Lower leg skin (tissue), 4 donors: ENCODE measurements at places on chromosomes 1 and 21.

- no peak for DNase-seq
Measured at GRCh38 chr1:204350312-204350711, 9.4 kb downstream of the PLEKHA6 start.

DNA sequence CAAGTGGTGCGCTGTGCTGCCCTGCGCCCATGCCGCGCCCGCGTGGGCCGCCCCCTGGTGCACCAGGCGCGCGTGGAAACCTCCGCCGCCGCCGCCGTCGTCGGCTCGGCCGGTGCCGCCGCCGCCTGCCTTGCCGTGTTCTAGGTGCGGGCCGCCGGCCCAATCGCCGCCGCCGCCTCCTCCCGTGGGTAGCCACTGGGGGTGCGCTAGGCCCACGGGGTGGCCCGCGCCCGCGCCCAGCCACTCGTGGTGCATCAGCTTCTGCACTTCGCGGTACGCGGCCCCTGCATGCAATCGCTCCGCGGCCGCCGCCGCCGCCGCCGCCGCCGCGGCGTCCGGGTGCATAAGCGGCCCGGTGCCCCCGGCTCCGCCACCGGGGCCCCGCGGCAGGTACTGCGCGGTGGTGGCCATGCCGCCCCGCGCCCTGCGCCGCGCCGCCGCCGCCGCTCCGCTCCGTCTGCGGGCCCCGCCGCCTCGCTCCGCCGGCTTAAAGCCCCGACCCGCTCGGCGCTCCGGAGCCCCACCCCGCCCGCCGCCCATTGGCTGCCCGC lies at the start of gene POU3F1:
Gene POU3F1 (minus strand): TSS at position 461 of the 551 bp plus-strand sequence. CDS start 50 bp downstream, at position 411.
- no peak for DNase-seq

- DNase-seq, result no peak
Measured at GRCh38 chr1:234327577-234328164, 45.6 kb upstream of the COA6 start.

GRCh38 chr1:191582169-191582568 lies 576.1 kb upstream of the RGS18 start:
- no peak for DNase-seq

DNA sequence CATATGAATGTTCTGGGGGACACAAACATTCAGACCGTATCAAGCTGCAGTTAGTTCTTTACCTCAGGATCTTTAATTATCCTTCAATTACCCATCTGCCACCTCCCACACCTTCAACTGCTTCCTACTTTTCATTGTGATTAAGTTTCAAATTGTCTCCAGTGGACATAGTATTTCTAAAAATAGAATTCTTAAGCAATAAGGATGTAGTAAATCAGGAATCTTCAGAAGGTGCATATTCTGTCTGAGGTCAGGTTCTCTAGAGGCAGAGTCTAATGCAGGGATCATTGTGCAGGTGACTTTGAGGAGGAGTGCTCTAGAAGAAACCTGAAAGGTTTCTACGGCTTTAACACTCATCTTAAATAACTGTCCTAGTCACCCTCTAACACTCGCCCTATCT lies 102.6 kb upstream of the PPP2R5A start:
- DNase-seq, result no peak

GRCh38 chr1:213772128-213773063 lies 215.4 kb upstream of the PROX1 start:
- DNase-seq, result no peak

GRCh38 chr1:172926070-172926469 lies 124.7 kb downstream of the TNFSF18 start:
- no peak for DNase-seq

DNA sequence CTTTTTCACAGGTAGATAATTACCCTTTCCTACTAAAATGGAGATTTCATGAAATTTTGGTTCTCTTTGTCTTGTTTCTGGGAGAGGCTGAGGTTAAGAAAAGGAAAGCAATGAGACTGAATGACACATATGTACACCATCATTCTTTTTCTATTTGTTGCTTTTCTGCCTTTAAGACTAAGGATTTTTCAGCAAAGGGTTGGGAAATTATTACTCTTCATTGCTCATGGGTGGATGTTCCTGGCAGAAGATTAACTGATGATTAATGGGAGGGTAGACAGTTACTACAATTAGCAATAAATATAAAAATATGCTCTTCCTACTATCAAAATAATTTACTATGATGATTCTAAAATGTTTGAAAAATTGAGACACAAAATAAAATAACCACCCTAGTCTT lies 316.5 kb upstream of the USP24 start:
- no peak for DNase-seq

DNA sequence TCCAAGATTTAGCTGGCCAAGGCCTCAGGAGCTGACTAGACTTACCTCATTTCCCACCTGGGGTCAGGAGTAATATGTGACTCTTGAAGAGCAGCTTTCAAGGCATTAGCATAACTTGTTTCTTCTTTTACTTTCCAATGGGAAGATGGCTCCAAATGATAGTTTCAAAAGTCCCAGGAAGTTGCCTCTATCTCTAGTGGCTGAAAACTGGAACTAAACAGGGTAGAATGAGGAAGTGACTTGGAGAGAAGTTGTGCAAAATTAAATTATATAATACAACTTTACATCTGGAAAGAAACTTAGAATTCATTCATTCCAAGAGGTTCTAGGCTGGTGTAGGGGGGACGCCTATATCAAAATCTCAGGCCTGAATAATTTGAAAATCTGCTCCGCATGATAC lies 250.1 kb upstream of the FMN2 start:
- DNase-seq, result no peak

DNA sequence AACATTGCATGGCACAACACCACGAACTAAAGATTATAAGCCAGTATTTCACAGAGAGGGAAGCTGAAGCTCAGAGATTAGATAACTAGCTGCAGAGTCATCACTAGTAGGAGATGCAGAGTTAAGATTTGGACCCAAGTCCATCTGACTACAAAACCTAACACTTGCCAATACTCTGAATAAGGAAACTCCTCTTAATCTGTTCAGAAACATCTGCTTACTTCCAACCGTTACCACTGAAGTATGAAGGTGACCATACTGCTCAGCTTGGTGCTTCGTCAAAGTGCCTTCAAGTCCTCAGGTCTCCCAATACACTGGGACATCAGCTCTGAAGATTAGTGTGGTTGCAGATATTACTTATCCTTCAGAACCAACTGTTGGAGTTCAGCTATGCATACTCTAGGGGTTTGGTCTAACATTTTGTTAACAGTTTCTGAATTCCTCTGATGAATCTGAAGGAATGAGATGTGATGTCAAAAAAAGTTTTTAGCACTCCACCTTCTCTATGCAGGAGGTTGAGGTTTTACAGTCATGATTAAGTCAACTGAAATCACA lies 179.6 kb downstream of the TPR start:
- no peak for DNase-seq

DNA sequence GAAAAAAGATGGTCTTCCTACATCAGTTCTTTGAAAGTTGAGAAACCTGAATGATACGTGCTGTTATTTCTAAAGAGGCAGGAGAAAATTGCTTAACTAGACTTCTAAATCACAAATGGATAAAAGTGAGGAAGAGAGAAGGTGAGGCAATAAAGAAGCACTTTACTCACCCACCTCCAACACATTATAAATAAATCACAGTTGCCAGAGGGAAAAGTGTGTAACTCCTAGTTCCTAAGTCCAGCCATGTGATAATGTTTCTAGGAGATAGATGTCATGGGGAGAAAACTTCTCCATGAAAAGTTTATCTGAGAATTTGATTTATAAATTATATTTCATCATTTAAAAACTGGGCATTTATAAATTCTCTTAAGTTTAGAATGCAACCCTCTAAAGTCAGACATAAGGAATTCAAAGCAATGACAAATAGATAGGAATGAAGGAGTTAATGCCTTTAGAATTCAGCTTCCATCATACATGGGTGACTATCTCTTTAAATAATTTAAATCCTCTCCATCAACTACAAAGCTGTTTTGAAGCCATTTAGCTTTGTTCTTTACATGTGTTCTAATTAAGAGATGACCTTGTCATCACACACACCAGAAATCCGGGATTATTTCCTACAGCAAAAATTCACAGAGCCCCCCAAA lies 60.0 kb downstream of the NRIP1 start:
- no peak for DNase-seq

- DNase-seq, result no peak
Measured at GRCh38 chr1:180137776-180138175, 16.9 kb upstream of the QSOX1 start.

- DNase-seq, result no peak
Measured at GRCh38 chr1:201463071-201463552, 5.9 kb downstream of the PHLDA3 start.

DNA sequence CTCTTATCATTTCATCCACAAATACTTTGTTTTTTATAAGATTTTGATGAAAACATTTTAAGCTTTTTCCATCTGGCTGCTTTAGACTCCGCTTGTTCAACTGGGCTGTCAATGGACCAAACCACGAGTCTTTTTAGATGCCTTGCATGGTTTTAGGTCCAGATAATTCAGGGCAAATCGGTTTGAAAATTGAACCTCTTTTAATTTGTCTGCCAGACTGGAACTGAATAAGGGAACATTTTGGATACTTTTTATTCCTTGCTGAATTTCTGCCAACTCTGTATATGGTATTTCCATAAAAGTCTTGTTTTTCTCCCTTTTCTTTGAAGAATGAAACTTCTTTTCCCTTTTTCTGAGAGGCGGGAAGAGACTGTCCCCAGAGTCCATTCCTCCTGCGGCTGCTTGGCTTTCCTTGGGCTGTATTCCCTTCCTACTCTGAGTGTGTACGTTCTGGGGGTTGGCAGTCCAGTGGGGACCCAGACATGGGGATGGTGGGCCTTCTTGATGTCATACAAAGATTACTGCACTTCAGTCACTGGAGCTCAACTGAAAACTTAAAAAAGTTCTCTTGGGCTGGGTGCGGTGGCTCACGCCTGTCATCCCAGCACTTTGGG lies 46.5 kb upstream of the CNN3 start:
- DNase-seq, result no peak

- DNase-seq, result no peak
Measured at GRCh38 chr1:116139592-116140134, 28.5 kb downstream of the MAB21L3 start.

- DNase-seq, result no peak
Measured at GRCh38 chr1:196661345-196661744, 9.5 kb downstream of the CFH start.

- DNase-seq, result no peak
Measured at GRCh38 chr1:51237351-51238033, 1.4 kb downstream of the RNF11 start.

DNA sequence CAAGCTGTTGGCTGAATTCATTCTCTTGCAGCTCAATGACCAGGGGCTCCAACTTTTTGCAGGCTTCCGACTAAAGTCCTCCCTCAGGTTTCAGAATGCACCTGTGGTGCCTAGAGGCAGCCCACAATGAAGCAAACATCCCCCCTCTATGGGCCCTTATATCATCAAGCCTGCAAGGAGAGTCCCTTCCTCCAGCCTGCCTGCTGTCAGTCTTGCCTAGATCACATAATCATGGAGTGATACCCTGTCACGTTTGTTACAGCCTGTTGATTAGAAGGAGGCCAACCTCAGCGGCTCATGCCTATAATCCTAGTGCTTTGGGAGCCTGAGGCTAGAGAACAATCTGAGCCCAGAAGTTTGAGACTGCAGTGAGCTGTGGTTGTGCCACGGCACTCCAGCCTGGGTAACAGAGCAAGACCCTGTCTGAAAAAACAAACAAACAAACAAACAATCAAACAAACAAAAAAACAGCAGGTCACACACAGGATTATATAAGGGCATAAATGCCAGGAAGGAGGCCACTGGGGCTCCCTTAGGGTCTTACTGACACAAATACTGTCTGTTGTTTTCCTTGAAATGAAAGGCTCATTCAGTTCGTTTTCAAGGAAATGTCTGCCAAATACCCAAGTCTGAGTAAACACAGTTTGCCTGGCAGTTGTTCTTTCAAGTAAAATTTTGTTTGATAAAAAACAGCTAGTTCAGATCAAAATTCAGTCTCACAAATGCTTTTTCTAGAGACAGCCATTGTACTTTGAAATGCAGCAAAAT lies 4.7 kb upstream of the SPRR3 start:
- DNase-seq, result no peak

DNA sequence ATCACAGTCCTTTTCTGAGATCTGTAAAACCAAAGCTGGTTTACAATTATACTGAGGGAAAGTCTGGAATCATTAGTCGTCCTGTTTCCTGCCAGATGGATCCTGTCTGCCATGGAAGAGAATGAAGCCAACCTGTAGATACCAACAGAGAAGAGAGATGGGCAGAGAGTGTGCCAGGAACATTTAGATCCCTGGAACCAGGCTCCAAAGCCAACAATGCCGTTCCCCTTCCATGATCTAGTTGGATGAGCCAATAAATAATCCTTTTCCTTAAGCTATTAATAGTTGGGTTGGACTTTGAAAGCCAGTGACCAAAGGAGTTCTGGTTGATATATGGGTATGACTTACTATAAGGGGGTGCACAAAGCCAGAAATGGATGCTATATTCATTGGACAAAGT lies 15.0 kb downstream of the CAPN8 start:
- DNase-seq, result no peak

GRCh38 chr1:168007691-168008090 lies 70.8 kb upstream of the MPC2 start:
- DNase-seq, result no peak

DNA sequence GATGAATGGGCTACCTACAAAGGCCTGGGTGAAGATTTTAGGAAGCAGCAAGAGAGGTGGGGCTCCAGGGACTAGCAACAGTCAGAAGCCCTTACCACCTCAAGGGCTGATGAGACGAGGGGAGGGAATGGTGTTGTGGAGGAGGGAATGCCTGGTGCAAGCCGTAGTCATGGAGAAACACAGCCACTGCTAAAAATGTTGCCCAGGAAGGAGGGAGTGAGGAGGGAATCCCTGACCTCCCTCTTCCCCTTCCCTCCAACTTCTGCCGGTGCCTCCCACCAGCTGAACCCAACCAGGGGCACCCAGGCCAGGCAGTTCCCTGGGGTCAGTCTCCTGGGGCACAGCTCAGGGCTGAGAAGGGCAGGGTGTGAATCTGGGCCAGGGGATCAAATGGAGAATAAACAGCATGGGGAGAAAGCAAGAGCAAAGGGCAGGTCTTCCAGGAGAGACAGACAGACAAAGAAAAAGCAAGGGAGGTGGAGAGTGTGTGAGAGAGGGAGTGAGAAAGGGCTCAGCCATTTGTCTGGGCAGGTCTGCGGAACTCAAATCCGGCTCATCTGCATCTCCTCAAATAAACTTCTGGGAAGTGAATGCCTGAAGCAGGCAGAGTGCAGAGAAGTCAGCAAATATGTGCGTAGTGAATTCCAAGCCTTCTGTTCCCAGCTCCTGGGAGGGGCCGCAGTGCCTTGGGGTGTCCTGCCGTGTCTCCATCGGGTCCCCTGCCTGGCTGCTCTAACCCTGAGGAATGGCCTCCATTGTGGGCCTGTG lies 27.1 kb upstream of the POU3F1 start:
- no peak for DNase-seq
